ENCODE measurements at places on chromosomes 7 and 10. TPM values are rescaled to one million over a fixed set of nuclear protein-coding genes. Genes with fewer than 3 reads are reported as not detected.

MMRN2 gene
- 2.7 TPM for polyA plus RNA-seq

PLEKHS1 gene
- polyA plus RNA-seq: not detected

AGMO gene
- polyA plus RNA-seq: not detected

OR6B1 gene
- polyA plus RNA-seq: not detected

NRCAM gene
- 1.8 TPM for polyA plus RNA-seq

CXCL12 gene
- polyA plus RNA-seq: 201 TPM

Measured in BJ (cell line).